GM19239 (cell line): ENCODE measurements at places on chromosomes 12 and 14.

DNA sequence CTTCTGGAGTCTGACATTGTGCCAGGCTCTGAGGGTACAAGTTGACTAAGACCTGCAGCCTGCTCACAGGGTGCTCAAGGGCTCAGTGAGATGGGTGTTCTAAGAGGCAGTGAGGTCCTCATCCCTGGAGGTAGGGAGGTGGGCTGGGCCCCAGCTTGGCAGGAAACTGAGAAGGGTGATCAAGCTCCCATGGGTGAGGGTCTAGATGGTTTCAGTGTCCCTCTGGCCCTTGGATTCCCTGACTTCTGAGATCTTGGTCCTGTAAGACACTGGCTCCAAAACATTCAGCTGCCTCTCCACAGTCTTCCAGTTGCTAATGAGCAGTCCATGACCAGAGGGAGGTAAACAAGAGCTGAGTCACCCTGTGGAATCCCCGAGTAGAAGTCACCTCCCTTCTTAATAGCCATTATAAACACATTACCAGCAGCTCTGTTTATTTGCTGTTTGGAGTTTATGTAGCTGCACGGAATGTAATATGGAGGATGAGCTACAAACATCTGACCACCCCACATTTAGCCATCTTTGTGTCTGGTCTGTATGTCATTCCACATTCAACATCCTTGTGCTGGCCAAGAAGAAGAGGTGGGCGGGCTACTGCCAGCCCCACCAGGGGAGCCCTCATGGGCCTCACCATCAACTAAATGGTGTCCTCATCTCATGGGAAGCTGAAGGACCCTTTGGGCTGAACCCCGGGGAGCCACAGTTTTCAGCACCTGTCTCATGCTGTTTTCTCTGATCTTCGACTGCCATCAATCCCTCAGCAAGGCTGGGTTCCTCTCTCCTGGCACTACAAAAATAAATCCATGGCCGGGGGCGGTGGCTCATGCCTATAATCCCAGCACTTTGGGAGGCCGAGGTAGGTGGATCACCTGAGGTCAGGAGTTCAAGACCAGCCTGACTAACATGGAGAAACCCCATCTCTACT, 37.2 kb upstream of the BDKRB2 start:
- DNase-seq: no peak

DNA sequence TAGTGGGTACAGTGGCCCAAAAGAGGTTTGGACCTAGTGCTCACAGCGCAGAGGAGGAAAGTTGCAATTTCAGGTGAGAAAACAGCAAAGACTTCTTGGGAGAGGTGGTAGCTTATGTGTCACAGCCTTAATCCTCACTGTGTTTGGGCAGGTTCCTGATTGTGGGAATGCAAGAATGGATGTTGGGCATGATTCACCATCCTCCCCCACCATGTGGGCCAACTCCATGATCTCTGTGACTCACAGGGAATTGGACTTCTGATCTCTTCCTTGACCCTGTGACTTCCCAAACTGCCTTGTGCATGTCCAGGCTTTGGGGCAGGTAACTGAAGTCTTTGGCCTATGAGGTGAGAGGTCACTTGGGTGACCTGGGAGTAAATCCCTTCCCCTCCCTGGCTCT, 1.8 kb upstream of the CHST11 start:
- DNase-seq: no peak

GRCh38 chr14:54739514-54739913, 163.1 kb downstream of the GCH1 start:
- DNase-seq: no peak

DNA sequence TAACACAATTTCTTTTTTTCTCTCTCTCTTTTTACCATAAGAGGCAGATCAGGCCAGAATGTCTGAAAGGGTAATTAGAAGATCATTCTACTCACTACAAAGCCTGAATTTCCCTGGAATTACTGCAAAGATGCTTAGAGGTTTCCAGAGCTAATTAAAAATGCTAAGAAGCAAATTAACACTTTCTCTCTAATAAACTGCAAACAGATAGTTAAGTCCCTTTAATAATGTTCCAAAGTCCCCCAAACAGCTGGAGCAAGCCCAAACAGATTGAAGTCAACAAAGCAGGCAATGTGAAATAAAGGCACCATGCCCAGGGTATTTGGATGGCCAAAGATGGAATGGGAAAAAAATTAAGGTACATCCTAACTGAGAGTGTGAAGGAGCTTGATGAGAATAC, 208.8 kb upstream of the LRFN5 start:
- no peak for DNase-seq

DNA sequence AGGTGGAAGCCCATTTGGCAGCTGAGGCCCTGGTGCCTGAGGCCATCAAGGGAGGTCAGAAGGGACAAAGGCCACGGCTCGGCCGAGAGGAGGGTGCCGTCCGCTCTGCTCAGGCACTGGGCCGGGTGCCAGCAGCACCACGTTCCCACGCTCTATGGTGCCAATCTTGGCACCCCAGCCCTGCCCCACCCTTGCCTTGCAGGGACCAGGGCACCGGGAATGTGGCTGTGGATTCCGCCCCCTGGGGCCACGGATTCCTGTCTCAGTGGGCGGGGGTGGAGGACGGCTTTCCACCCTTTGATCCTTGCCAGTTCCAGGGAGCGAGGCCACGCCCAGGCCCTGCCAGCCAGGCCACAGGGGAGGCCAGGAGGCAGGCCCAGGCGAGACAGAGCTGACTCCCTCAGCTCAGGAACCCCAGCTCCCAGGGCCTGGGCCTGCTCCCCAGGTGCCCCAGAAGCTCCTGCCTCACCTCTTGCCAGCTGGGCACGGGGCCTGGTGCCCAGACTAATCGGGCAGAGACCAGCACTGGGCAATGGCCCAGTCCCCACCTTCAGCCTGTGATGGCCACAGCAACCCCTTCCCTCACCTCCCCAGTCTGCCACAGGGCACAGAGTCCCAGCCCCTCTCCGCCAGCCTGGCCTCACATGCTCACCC, 26.4 kb upstream of the GPR132 start:
- DNase-seq: no peak

DNA sequence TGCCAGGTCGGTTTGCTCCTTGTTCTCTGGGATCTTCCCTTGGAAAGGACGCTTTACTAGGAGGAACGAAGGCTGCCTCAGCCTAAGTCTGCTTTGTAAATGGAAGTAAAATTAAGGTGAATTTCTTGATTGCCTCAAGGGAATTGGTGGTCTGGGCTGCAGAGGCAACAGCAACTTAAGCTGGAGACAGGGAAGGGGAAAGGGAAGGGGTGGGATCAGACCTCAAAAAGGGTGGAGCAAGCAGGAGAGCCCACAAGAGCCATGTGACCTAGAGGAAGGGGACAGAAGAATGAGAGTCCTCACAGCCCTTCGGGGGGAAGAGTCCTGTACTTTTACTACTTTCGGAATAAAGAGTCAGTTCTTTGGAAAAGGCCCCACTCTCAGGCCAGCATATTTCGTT, 147.9 kb downstream of the PPM1H start:
- DNase-seq: no peak
